Aorta (tissue), 5 donors: ENCODE measurements at places on chromosomes 6 and 20. TPM values are rescaled to one million over a fixed set of nuclear protein-coding genes. Genes with fewer than 3 reads are reported as not detected.

The CST1 gene
- total RNA-seq: 1.1 TPM

The GPSM3 gene
- total RNA-seq: 20.1 TPM

The NKX2-4 gene
- not detected for total RNA-seq

The TMEM217 gene
- 2.2 TPM for total RNA-seq

- DNase-seq: no peak
Measured at GRCh38 chr6:149318581-149319286, 1.2 kb downstream of the TAB2 start.

DNA sequence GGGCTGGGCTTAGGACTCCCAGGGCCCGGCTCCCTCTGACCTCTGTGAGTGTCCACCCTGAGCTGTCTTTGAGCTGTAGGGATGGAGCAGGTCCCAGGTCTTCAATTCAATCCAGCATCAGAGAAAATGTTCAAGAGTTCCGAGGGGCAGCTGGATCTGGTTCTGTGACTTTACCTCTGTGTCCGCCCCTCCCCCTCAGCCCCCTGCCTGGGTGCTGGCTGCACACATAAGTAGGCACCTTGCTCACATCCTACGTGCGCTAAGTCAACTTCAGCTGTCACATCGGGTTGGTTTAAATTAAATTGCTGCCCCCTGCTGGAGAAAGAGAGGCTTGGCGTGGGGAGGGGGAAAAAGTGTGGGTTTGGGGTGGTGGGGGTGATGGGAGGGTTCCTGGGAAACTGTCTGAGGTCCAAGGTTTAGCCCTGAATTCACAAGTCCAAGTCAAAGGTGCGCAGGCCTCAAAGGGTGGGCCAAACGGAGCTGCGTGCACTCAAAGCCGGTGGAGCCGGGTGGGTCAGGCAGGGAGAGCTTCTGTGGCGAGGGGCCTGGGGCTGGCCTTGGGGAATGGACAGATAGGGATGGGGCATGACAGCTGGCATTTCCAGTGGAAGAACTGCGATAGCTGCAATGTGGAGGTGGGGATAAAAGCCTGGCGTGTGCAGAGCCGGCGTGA is 3.0 kb downstream of the WFDC5 start:
- no peak for DNase-seq

GRCh38 chr6:43848671-43849391 is 78.8 kb downstream of the VEGFA start:
- DNase-seq: no peak

DNA sequence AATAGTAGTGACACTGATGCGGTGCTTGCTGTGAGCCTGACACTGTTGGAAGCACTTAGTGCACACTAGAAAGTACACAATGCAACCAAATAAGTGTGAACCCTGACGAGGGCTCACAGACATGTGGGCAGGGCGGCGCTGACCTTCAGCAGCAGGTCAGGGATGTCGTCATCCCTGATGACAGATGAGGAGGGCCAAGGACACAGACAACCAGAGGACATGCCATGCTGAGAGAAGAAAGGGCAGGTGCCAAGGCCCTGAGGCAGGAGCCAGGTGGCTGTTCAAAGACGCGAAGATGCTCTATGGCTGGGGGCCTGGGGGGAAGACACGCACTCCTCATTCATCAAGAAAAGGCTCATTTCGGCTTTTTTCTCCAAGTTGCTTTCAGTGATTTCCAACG is 176.4 kb upstream of the CST7 start:
- DNase-seq: no peak

DNA sequence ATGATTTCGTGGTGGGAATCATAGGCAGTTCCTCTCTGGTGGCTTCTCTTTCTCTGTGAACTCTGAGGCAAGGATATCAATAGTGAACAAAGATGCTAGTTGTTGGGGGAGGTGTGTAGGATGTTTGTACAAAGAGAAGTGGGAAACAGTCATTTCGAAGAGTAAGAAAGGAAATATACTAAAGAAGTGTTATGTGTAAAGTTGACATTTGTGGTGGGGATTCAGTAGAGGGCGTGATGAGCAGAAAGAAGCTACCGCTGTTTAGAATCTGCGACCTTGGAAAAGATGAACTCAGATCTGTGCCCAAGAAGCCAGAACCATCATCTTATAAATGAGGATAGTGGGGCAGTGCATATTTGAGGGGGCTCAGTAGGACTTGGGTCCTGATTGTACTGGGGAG is 11.4 kb downstream of the SLC35F1 start:
- DNase-seq: no peak

GRCh38 chr6:54107470-54108090 is 3.7 kb upstream of the MLIP start:
- no peak for DNase-seq

DNA sequence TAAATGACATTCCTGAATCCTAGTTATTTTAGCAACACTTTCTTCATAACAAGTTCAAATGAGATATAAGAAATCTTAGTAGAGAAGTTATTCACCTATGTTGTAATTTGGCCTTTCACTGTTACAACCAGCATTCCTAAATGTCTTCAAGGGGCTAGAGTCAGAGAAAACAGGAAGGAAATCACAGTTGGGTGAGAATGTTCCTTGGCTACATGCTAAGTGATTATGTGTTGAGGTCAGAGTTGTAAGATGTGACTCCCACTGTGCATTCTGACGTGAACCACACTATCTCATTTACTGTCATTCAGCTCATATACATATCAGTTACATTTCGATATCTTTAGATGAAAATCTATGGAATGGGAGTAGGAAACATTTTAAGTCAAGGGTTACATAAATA is 51.0 kb upstream of the MLIP start:
- no peak for DNase-seq

- DNase-seq: no peak
Measured at GRCh38 chr20:57772349-57772964, 62.6 kb upstream of the PMEPA1 start.

- DNase-seq: no peak
Measured at GRCh38 chr6:143698759-143699429, 21.1 kb downstream of the PHACTR2 start.

DNA sequence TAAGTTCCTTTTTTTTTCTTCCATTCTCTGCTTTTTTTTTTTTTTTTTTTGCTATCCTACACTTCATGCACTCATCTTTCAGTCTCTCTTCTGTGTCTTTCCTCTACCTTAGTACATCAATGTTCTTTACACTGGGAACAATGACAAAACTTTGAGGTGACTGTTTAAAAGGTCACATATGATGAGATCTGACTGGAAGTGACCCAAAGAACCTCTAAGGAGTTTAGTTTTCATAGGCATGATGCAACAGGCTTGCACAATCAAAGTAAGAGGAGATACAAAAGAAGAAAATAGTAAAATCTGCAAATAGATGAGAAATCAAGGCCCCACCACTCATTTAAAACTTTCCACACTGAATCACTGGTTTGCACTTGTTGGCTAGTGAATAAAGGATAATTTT is 840.8 kb downstream of the TBC1D32 start:
- no peak for DNase-seq

GRCh38 chr20:57710841-57711240 is 1.0 kb upstream of the PMEPA1 start:
- DNase-seq: no peak

GRCh38 chr6:21738180-21739094 is 144.9 kb downstream of the SOX4 start:
- no peak for DNase-seq

DNA sequence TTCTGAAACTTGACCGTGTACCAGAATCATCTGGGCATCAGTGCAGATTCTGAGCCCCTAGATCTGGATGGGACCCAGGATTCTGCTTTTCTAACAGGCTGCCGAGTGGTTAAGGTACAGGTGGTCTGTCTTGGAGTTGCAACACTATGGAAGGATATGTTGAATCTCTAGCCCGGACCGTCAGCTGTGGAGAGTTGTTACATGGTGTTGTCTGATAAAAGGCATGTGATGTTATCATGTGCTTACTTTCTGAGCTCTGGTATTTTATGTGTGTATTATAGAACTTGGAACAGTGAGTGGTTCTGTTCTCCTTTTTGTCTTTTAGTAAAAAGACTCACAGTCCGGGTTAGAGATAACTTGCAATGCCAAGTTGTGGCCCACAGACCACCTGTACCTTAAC is 123.0 kb downstream of the JARID2 start:
- DNase-seq: no peak

GRCh38 chr6:36566418-36566905 is 19.2 kb upstream of the STK38 start:
- no peak for DNase-seq

DNA sequence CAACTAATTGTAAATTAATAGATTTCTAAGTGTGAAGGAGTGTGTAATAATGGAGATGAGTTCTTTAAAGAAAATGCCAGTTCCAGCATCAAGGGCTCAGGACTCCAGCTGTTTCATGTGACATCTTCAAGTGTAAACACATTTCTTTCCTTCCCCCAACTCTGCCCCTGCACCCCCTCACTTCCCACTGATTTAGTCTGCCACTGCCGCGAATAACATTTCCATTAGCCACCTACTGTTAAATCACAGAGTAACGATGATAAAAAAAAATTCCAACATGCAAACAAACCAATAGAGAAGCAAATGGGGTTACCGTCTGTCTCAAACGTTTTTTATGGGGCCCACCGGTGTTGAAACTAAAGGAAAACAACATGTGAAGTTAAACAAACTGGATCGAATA is 414.3 kb downstream of the SAMD5 start:
- DNase-seq: no peak

DNA sequence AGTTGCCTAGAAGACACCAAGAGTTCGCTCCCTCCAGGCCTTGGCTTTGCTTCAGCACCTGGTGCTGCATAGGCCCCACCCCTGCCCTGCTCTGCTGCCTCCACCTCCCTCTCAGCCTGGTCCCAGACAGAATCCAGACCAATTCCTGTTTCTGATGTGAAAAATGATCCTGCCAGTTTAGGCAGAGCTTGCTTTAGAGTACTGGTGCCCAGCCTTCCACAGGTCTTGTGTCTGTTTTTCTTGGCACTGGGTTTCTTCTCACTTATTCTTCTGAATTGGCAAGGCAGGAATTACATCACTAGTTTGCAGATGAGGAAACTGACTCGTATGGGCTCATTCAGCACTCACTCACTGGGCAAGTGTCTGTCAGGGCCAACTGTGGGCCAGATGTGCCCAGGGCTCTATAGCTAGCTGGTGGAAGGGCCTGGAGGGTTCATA is 53.0 kb downstream of the HLA-A start:
- no peak for DNase-seq
